ENCODE measurements at places on chromosomes 5 and 9.
A peak's percentile ranks its signal among the peaks of the same experiment; 100 is the strongest.

- DNase-seq: no peak
These were observed 54.1 kb downstream of the USP20 start for GRCh38 chr9:129889122-129889940.

DNA sequence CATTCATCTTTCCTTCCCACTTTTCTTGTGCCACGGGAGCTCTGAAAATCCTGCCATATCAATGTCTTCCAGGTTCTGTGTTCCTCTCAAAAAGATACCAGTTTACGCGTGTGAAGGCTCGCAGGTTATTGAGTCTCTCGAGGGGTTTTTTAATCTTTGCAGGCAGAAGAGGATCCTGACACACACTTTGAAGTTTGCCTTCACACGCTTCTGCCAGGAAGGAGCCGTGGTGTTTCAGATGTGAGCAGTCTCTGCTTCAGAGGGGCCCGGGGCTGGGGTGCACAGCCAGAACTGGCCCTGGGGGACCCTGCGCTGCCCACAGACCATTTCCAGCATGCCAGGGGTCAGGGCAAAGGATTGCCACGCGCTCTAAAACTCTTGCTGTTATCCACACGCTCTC is 167.2 kb downstream of the TTLL11 start:
- DNase-seq: no peak

DNA sequence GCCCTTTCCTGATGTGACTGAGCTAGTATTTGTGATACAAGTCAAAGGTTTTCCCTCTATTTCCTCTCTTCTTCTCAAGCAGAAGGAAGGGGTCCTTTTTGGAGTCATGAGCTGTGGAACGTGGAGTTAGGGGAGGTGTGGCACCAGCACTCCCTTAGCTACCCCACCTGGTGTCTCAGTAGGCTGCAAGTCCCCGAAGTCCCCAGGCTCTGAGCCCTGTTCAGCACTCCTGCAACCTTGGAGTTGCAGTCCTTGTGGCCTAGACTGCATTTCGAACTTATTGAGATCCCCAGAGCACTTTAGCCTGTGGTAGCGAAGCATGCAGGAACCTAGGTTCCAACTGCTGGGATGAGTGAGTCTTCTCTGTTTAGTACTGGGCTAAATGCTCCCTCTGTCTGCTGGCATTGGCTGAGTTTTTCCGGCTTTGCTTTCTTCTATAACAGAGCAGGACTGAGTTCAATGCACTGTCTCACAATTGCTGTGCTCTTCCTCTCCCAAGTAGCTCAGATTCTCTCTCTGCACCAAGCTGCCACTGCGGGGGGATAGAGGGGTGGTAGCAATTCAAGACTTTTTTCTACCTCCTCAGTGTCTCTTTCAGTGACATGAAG is 600.7 kb upstream of the CDH9 start:
- DNase-seq: no peak

DNA sequence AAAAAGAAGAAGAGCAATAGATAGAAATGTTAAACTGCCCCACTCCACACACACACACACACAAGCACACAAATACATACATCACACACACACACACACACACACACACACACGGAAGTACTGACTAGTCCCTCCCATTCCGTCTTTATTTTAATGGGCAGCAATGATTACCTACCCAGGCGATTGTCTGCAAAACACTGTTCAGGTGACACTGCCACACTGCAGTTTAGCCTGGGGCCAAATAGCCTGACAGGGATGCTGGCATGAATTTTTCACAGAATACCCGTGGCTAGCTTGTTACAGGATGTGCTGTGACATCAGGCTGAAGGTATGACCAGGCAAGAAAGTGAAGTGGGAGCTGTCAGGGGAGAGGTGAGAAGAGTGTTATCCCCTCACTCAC is 86.9 kb downstream of the FRMD3 start:
- no peak for DNase-seq

- peak; percentile 63 for DNase-seq
These were observed 15.0 kb downstream of the NAIF1 start for GRCh38 chr9:128051932-128052709.
